Fibroblast of skin of left biceps (primary cell): ENCODE measurements at places on chromosomes 4 and X.

DNA sequence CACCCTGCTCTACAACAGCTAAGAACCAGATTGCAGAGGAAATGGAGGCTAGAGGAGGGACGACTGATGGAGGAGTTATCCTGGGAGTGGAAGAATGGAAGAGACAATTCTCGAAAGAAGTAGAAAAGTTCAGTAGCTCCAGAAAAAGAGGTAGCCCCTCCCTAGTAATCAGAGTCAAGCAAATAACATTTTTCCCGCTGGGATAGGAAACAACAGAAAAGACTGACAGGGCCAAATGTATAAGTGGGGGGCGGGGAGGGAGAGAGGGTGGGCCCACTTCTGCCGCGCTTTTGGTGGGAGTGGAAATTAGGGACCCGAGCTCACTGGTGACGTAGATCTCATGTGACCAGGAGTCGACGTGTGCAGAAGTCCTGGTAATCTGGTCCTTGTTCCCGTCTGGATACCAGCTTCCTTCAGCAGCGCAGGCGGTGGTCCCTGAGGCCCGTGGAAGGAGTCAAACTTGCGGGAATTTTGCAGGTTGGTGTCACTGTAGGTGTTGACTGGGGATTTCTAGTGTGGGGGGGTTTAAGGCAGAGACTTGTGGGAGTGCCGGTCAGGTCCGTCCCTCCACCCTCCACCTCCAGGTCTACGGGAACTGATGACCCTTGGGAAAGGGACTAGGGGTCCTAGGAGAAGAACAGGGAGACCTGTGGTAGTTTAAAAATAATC is at the start of gene TCEAL9:
Gene TCEAL9, plus strand, starts transcription at position 377 of the 669 bp plus-strand sequence. CDS start 1,179 bp downstream, outside the sequence.
- DNase-seq: peak; percentile 52

DNA sequence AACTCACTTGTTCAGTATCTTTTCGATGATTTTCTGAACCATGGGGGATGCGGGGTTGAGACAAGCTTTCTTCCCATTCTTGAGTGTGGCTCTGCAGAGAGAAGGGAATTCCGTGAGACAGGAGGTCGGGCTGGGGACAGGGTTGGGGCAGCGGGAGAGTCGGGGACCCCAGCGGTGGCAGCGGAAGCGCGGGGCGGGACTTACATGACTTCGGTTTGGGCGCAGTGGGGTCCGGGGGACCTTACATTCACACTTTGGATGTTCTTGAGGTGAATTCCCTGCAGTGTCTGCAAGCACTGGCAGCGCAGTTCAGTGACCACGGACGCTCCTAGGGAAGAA is 434 bp downstream of the CXCL3 start:
- DNase-seq: no peak

DNA sequence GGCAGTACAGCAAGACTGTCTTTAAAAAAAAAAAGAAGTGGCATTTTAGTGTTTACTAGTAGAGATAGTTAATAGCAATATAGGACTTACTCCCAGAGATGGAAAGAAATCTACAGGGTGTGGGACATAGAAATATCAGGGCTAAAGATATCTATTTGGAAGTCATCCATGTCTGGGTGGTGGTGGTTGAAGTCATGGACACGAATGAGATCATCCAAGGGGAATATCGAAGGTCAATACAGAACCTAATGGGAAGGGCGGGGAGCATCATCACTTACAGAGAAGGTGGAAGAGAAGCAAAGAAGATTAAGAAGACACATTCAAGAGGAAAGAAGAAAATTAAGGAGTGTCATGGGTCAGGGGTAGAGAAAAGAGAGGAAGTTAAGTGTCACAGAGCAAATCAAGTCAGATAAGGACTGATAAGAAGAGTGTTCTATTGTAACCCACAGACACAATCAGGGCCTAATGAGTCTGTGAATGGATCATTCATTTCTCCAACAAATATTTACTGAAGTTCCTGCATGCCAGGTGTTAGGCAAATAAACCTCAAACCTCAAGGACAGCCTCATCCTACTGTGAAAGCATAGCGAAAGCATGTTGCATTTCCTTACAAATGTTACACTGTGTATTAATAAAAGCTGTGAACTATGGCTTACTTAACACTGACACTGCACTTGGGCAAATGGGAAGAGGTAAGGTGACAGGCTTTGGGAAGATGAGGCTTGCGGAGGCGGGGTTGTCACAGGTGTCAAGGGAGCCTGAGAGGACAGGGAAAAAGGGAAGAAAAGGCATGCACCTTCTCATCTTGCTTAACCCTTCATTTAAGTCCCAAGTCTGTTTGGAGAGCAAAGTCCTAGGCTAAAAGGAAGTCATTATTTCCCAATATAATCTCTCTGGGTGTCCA is 65.3 kb downstream of the ELOVL6 start:
- no peak for DNase-seq

DNA sequence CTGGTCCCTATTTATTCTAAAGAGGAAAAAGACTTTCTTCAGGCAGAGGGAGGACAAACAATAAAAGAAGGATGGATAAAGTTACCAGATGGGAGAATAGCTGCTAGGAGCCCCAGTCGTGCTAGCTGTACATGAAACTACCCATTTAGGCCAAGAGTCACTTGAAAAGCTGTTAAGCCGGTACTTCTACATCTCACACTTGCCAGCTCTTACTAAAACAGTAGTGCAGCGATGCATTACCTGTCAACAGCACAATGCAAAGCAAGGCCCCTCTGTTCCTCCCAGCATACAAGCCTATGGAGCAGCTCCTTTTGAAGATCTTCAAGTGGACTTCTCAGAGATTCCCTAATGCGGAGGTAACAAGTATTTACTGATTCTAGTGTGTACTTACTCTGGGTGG is 1138.8 kb downstream of the ARAP2 start:
- no peak for DNase-seq

- peak; percentile 38 for DNase-seq
Measured at GRCh38 chr4:95124906-95125504, 367.2 kb downstream of the BMPR1B start.

DNA sequence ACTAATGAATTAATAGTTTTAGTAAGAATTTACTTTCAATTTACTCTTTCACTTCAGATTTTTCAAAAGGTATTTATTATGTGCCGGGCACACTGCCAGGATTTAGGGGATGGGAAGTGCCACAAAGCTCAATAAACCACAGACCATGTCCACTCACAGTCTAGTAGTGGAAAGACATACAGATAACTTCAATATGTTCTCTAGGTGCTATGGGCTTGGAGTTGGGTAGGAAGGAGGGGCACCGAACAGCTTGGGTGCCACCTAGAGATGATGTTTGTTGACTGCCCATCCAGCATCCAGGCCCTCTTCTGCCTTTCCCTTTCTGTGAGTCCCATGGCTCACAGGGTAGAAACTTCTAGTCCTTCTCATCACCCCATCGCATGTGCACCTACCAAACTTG is 17.8 kb downstream of the MFAP3L start:
- DNase-seq: no peak

DNA sequence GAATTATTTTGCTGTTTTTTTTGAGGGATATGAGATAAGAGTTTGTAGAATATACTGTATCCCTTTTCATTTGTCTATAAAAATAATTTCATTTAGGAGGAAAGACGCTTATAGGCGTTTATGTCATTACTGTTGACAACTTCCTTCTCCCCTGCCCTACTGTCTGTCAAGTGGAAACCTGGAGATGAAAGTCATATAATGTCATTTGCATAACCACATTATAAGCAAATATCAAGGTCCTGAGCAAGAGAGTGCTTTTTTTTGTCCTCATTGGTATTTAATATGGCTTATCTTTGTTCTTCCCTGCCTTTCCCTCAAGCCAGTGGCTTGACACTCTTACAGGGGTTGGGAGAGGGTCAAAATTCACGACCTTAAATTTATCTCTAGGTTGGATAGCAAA is 55.8 kb downstream of the LRP2BP start:
- DNase-seq: no peak

GRCh38 chr4:57131849-57132742 is 21.9 kb upstream of the IGFBP7 start:
- no peak for DNase-seq

DNA sequence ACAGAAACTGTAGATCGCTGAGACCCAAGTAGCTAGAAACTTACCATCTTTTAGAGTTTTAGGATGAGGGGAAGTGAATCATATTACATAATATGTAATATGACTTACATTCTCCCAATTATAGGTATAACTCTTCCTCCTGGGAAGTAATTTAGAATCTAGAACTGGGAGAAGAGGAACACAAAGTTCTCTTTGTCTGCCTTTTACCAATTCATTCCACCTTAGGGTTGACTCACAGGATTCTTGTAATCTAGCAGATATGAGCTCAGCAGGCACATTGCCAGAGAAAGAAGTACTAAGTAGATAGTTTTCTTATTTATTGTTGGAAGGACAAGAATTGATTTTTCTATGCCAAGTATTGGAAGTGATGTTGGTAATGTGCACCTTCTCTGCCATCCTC is 58.0 kb upstream of the CCSER1 start:
- no peak for DNase-seq

DNA sequence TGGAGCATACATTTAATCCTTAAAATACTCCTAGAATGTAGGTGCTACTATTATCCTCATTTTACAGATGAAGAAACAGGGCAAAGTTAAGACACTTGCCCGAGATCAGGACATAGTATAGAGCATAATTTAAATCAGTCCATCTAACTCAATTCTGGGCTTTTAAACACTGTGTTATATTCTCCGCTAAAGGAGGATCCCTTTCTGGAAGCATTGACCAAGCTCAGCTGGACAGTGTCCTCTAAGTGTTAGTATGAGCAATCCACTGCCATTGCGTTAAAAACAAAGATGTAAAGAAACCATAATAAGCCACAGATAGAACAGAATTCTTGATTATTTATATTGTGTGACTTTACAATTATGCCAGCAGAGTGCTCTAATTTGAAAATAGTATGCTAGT is 207.0 kb downstream of the ARHGAP24 start:
- no peak for DNase-seq

- no peak for DNase-seq
Measured at GRCh38 chrX:108091878-108092291, 307 bp downstream of the ATG4A start.

- DNase-seq: no peak
Measured at GRCh38 chr4:69518102-69518501, 22.4 kb upstream of the UGT2B4 start.

- peak; percentile 25 for DNase-seq
Measured at GRCh38 chrX:125205133-125205917, 114.3 kb upstream of the TEX13C start.
